Fibroblast of skin of right biceps (primary cell): ENCODE measurements at places on chromosomes 7 and 10.

DNA sequence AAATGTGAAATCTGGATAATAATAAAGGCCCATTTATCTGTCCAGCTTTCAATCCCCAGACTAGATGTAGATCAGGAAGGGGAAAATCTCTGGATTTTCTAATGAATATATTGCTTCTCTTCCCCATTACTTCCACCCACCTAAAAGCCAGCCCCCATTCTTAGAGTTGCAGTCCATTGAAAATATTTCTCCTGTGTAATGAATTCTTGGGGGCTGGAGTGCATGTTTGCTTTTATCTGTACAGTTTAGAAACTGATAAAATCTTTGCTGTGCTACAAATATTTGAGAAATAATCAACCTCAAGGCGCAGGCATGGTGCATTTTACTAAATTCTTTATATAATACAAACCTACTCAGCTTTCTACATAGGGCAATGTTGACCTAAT lies 180.8 kb downstream of the ARID5B start:
- no peak for DNase-seq

GRCh38 chr7:17787257-17787656 lies 153.0 kb downstream of the SNX13 start:
- no peak for DNase-seq

- DNase-seq: peak; percentile 55
Measured at GRCh38 chr10:129962872-129963640, 1.0 kb downstream of the EBF3 start.

GRCh38 chr7:40232242-40232893 lies 97.6 kb downstream of the SUGCT start:
- DNase-seq: peak; percentile 75

DNA sequence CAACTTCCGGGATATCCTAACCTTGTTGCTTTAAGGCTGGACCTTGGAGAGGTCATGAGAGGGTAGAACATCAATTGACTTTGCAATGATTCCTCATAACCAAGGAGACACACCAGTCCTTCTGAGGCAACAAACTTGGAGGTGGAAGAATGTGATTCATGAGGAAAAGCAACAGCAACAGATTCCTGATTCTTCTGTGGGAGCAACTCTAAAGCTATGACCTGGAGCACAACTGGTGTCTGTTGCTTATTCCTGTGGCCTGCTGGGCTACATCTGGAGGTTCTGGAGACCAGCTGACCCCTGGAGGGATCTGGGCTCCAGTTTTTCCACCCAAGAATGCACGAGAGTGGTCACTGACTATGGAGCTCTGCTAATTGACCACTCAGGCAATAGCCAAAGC lies 116.6 kb downstream of the CREB5 start:
- no peak for DNase-seq
